Suppressor macrophage treated with lipopolysaccharide for 4 hours (primary cell): ENCODE measurements at places on chromosomes 2 and 18.

DNA sequence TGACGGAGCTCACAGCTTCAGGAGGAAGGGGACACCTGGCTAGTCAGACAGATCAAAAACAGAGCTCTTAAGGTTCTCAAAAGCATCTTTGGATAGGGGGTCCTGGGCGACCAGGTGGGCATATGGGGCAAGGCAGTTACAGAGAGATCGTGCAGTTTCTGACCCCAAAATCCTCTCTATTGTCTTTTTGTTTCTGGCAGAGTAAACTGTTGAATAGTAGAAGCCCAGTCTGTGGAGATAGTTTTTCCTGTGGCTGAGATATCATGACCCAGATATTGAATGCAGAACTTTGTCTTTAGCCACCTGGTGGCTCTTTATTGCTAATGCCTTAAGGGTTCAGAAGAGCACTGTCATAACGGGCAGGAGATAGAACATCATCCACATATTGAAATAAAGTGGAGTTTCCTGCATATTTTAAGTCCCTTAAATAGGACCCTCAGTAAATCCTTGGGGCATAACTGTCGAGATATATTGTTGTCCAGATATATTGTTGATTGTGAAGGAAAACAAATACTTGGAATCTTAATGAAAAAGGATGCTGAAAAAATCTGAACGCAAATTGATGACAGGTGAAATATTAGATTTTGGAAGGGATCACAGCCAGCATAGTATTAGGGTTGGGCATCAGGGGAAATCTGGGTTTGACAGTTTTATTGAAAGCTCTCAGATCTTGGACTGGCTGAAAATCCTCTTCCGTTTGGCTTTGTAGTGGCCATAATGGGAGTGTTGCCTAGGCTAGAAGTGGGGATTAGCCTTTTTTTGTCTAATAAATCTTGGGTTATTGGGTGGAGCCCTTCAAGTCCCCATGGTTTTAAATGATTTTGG is 14.1 kb upstream of the ZDBF2 start:
- DNase-seq = peak; percentile 11

DNA sequence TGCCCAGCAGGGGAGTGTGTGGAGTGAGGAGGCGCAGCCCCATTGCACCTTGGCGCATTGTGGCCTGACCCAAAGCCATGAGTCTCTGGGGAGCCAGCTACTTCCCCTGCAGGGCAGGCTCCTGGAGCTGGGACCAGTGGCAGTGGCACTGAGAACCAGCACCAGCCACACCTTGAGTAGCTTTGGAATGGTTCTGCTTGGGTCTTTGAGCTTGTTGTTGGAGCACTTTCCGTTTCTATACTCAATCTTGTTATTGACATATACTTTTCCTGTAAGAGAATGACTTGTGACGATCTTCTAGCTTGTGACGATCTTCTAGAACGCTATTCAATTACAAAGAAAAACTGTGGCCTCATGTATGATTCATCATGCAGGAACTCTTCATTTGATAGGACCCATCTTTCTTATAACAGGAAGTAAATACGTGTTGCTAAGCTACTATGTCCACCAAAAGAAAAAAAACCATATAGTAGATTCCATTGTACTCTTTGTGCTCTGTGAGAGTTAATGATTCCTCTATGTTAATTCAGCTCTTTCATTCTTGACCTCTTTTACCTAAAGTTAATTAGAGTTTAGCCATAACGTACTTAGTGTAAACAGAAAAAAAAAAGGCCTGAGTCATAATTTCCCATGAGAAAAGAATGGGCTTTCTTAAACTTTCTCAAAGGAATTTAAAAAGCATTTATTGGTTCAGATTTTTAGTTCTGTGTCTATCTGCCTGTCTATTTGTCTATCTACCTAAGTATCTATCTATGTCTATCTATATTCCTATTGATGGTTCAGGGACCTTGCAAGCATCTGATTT is 113.1 kb downstream of the GATA6 start:
- DNase-seq = peak; percentile 49

- DNase-seq = no peak
These were observed 28.6 kb downstream of the MDH1 start for GRCh38 chr2:63617366-63617765.

DNA sequence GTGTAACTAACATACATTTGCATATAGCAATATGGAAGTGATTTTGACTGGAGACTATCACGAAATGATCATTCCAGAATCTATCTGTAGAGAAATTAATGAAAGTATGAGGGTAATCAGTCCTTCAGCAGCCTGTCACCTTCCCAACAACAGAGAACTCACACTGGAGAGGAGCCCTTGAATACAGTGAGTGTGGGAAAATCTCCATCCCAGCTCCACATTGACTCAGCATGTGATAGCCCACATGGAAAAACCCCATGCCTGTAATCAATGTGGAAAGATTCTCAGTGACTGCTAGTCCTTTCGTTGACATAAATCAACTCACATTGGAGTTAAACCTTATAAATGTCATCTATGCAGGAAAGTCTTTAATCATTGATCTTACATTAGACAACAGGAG is 13.1 kb upstream of the UXS1 start:
- DNase-seq = no peak

- DNase-seq = no peak
These were observed 824.0 kb upstream of the PIK3C3 start for GRCh38 chr18:41131050-41131449.

GRCh38 chr2:160541745-160542144 is 48.1 kb upstream of the RBMS1 start:
- DNase-seq = no peak

- peak; percentile 16 for DNase-seq
These were observed 25.5 kb upstream of the VIT start for GRCh38 chr2:36670881-36671595.

DNA sequence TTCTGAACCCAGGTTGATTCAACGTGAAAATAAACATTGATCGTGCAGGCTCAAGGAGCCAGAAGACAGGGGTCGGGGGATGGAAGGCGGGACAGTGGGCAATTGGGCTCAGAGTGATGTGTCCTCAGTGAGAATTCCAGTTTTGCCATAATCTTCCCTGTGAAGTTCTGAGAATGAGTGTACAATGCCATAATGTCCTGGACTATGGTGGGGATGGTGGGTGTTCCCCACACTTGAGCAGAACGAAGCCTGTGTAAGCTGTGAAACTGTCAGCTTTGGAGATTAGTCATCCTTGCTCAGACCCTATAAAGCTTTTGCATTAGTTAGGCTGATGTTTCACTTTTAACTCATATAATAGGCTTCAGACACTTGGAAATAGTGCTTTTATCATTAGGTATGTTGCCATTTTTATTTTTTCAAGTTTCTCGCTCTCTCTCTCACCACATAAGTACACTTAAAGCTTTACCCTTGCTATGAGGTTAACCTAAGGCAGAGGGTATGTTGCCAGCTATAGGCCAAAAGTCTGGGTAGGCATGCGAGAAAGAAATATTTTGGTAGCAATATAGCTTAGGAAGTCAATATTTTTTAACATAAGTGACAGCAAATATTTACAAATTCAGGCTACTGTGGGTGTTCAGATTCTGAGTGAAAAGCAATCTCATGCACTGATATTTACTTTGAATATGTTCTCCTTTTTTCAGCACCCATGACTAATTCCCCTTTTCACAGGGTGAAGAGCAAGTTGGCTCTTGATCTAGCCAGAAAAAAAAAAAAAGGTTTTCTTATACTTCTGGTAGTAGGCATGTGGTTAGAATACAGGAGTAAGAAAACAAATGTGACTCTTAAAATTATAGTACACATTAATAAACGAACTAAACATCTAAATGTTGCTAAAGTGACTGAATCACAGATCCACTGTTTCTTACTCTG is 47.2 kb downstream of the CDC42EP3 start:
- DNase-seq = peak; percentile 79

GRCh38 chr18:60053747-60054304 is 154.0 kb downstream of the PMAIP1 start:
- DNase-seq = peak; percentile 22

- DNase-seq = peak; percentile 44
These were observed 188.0 kb downstream of the CDH7 start for GRCh38 chr18:65938592-65939372.

- DNase-seq = no peak
These were observed 72.2 kb downstream of the HDAC4 start for GRCh38 chr2:239328351-239329191.

- no peak for DNase-seq
These were observed 48.2 kb upstream of the EML6 start for GRCh38 chr2:54675281-54675680.

DNA sequence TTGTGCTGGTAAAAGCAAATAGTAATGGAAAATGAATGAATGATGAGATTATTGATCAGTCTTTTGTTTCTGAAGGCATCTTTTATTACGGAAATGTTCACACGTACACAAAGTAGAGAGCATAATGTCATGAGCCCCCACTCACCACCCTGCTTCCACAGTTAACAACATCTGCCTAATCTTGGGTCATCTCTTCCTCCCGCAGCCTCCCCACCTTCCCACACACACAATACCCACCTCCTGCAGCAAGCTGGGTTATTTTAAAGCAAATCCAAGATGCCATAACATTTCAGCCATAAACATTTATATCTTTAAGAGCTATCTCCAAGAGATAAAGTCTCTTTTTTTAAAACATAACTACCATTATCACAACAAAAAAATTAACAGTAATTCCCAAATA is 36.3 kb downstream of the CYP27C1 start:
- no peak for DNase-seq

GRCh38 chr2:196660244-196660643 is 20.7 kb downstream of the CCDC150 start:
- no peak for DNase-seq

- DNase-seq = no peak
These were observed 628 bp downstream of the SH2D6 start for GRCh38 chr2:85419009-85419675.

DNA sequence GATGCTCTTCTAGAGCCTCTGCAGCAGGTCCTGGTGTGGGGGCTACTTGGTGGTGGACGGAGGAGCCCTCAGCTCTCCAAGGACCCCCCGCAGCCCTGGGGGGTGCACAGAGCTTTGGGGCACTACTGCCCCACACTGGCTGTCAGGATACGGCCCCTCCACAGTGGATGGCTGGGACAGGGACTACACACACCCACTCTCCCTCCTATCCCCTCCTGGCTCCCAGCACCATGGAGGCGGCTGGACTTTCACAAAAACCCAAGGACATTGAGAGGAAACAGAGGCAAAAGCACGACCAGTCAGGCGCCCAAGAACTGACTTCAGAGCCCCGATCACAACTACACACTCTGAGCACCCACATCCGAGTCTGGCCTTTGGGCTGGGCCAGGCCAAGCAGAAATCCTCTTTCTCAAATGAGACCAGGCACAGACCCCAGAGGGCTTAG is 12.6 kb downstream of the GPR35 start:
- DNase-seq = no peak

DNA sequence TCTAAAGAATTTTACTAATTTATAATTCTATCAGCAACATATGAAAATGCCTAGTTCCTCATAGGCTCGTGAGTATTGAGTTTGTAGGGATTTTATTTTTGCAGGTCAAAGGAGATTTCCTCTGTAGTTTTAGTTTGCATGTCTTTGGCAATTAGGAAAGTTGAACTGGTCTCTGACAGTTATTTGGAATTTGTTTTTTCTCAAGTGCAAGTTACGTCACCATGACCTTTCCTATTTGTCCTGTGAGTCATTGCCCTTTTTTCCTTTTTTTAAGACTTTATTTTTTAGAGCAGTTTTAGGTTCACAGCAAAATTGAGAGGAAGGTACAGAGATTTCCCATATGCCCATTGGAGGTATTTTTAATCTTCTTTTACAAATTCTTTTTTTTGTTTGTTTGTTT is 29.0 kb downstream of the RAMP1 start:
- peak; percentile 88 for DNase-seq

DNA sequence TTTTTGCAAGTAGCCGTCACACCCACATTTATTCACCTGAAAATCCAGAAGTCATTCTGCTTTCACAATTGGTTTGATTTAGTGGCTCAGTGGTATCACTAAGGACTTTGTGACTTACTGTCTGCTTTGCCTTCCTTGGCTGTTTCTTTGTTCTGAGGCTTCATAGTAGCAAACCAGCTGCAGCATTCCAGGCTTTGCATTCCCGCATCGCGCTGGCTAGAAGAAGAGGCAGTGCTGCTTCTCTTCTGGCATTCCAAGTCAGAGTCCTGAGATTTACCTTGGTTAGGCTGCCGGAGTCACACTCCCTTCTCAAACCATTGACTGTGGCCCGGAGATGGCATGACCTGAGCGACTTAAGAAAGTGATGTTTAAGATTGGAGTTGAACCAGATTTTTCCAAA is 35.1 kb downstream of the MYO1B start:
- DNase-seq = no peak

DNA sequence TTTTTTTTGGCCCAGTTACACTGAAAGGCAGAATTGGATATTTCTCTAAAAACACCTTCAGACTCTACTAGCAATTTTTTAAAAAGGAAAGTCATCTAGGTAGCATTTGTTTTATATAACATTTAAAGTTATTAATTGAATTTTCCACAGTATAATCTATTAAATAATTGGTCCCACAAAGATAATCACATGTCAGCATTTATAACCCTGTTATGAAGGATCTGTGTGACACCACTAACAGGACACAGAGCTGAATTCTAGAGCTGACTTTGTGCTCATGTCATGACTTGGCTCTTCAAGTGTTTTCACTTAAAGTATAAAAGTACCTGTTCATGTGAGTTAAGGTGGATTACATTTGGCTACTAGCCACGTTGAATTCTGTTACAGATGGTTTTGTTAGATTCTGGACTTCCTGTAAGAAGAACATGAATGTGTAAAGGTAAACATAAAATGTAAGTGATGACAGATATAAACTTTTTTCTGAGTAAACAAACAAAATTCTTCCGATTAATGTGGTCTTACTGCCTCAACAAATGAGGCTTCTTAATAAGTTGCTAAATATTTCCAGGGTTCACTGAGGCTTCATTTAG is 69.1 kb upstream of the PROKR1 start:
- DNase-seq = no peak

DNA sequence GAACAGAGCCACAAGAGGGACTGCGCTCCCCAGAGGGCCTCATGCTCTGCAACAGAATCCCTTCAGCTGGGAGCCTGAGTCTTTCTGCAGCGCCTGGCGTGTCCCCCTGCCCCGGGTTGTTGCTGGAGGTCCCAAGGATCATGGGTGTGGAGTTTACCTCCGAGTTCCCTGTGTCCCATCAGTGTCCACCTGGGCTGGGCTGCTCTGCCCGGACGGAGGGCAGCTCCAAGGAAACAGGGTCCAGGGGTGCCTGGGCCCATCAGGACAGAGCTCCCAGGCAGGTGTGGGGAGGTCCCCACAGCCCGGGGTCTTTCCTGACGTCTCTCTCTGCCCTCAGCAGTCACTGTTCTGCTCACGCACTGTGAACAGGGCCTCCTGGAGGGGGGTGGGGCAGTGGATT is 63.5 kb downstream of the EMILIN2 start:
- no peak for DNase-seq

- DNase-seq = peak; percentile 67
These were observed 103.4 kb downstream of the TNS1 start for GRCh38 chr2:217899231-217900009.

- no peak for DNase-seq
These were observed 40.1 kb upstream of the CLASP1 start for GRCh38 chr2:121689356-121689755.

GRCh38 chr2:6970976-6971480 is 53.8 kb downstream of the RNF144A start:
- DNase-seq = no peak
